ENCODE measurements at places on chromosomes 2 and 18. TPM values are rescaled to one million over a fixed set of nuclear protein-coding genes. Genes with fewer than 3 reads are reported as not detected.

GRCh38 chr2:59935005-59935404, 618.4 kb downstream of the BCL11A start:
- H3K4me3 ChIP-seq = no peak overlapping the region
- H3K27ac ChIP-seq = no peak overlapping the region
- H3K4me1 ChIP-seq = no peaks in the 10 kb centered on the region
- DNase-seq = no peak
- H3K27me3 ChIP-seq = no peaks in the 10 kb centered on the region
- H3K36me3 ChIP-seq = no peaks in the 10 kb centered on the region

- H3K4me1 ChIP-seq = no peaks in the 10 kb centered on the region
- no peak overlapping the region for H3K4me3 ChIP-seq
- no peaks in the 10 kb centered on the region for H3K36me3 ChIP-seq
- no peaks in the 10 kb centered on the region for H3K27me3 ChIP-seq
Measured at GRCh38 chr2:212194396-212194795, 344.2 kb downstream of the ERBB4 start.

GRCh38 chr2:9493478-9493877, 19.1 kb downstream of the IAH1 start:
- H3K4me3 ChIP-seq = no peak overlapping the region
- peaks cover 86% of the 10 kb centered on the region for H3K36me3 ChIP-seq
- H3K27ac ChIP-seq = no peak overlapping the region
- H3K4me1 ChIP-seq = no peaks in the 10 kb centered on the region
- no peak for DNase-seq

- no peaks in the 10 kb centered on the region for H3K4me1 ChIP-seq
- no peak overlapping the region for H3K27ac ChIP-seq
- peaks cover 28% of the 10 kb centered on the region for H3K36me3 ChIP-seq
- no peak for DNase-seq
Measured at GRCh38 chr2:38557981-38558380, 44.7 kb downstream of the HNRNPLL start.

GRCh38 chr2:16302431-16303272, 362.3 kb downstream of the MYCN start:
- no peaks in the 10 kb centered on the region for H3K27me3 ChIP-seq
- H3K36me3 ChIP-seq = no peaks in the 10 kb centered on the region
- no peaks in the 10 kb centered on the region for H3K4me1 ChIP-seq
- no peak for DNase-seq

DNA sequence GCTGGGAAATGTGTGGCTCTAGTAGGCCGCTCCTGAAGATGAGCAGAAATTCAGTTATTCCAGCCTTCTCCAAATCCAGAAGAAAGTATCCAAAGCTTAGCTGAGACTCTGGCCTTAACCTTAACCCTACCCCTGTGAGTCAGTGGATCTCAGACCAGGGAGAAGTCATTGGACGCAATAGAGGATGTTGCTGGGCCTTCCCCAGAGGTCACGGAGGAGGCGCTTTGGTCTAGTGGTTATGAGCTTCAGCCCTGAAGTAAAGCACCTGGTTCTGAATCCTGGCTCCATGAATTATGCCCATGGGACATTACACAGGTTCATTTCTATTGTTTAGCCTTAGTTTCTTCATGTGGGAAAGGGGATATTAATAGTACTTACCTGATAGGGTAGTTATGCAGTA, 24.0 kb downstream of the PKDCC start:
- peaks cover 9% of the 10 kb centered on the region for H3K27me3 ChIP-seq
- H3K4me1 ChIP-seq = no peaks in the 10 kb centered on the region
- no peak overlapping the region for H3K4me3 ChIP-seq
- DNase-seq = no peak
- H3K36me3 ChIP-seq = no peaks in the 10 kb centered on the region

DNA sequence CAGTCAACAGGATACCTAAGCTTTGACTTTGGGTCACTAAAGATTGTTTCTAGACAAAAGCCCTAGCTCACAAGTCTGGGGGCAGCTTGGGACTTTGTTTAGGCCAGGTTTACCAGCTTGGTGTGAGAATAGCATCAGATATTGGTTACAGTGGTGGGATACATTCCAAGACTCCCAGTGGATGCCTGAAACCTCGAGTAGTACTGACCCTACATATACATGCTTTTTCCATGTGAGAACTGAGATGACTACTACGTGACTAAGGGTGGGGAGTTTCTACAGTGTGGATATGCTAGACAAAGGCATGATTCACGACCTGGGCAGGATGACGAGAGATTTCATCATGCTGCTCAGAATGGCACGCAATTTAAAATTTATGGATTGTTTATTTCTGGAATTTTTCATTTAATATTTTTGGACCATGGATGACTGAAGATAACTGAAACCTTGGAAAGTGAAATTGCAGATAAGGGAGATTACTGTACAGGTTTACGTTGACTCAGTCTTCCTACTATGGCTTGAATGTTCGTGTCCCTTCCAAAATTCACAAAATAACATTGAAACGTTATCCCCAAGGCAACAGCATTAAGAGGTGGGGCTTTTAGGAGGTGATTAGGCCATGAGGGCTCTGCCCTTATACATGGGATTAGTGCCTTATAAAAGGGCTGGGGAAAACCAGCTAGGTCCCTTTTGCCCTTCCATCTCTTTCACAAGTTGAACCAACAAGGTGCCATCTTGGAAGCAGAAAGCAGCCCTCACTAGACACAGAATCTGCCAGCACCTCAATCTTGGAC, 50.2 kb upstream of the CTAGE1 start:
- 0 out of 3 replicates have a peak, but pooled peaks cover 3% of the 10 kb centered on the region for H3K27me3 ChIP-seq
- no peak overlapping the region for H3K4me3 ChIP-seq
- no peak for DNase-seq
- H3K36me3 ChIP-seq = no peaks in the 10 kb centered on the region
- peak overlapping the region; percentile 54 for H3K27ac ChIP-seq
- peaks cover 55% of the 10 kb centered on the region for H3K4me1 ChIP-seq

DNA sequence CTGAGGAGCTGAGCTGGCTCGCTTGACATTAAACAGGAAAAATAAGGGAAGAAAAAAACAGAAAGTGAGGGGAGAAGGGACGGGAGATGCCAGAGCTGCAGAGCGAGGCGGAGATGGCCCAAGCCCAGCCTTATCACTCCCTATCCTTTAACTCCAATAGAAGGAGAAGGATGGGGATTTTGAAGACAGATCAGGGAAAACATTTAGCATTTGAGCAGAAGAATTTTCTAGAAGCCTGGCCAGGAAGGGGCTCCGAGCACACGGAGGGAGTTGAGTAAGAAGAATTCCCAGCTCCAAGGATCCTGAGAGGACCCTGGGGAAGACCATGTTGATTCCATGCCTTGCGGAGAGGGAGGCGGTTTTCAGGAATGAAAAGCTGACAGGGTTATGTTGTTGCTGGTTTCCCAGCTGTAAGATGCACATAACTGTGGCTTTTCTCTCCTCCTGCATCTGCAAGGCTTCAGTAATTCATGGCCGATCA, 35.6 kb downstream of the TWIST2 start:
- no peak for DNase-seq
- H3K36me3 ChIP-seq = no peaks in the 10 kb centered on the region
- no peak overlapping the region for H3K4me3 ChIP-seq
- no peak overlapping the region for H3K27ac ChIP-seq
- H3K4me1 ChIP-seq = no peaks in the 10 kb centered on the region

DNA sequence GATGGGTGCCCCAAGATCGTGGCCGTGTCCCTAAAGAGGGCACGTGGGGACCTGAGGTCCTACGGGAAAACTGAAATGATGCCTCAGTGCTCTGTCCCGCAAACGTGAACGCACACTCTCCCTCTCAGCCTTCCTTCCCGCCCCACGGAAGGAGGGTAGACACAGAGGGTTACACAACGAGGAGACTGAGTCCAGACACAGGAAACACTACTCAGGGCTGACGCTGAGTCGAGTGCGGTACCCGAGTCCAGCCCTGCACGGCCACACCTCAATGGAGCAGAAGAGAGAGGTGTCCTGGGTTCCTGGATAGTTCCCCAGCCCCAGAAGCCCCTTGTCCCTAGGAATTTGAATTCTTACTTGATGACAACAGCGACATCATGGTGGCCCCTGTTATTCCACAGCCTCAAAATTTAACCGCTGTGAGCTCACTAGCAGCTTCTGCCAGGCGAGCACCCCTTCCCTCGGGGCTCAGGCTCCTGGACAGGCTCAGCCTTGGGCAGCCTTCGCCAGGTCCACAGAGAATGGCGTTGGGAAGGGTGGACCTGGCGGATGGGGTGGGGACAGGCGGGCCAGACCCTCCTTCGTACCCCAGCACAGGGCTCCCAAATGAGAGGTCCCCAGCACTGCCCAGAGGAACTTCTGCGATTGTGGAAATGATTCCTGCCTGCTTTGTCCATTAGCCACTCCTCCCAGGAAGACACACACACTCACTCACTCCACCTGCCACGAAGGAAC, 980 bp upstream of the RNPEPL1 start:
- DNase-seq = no peak
- no peaks in the 10 kb centered on the region for H3K27me3 ChIP-seq
- peak overlapping the region; percentile 65 for H3K4me3 ChIP-seq
- H3K27ac ChIP-seq = peak overlapping the region; percentile 88
- H3K4me1 ChIP-seq = peaks cover 85% of the 10 kb centered on the region

DNA sequence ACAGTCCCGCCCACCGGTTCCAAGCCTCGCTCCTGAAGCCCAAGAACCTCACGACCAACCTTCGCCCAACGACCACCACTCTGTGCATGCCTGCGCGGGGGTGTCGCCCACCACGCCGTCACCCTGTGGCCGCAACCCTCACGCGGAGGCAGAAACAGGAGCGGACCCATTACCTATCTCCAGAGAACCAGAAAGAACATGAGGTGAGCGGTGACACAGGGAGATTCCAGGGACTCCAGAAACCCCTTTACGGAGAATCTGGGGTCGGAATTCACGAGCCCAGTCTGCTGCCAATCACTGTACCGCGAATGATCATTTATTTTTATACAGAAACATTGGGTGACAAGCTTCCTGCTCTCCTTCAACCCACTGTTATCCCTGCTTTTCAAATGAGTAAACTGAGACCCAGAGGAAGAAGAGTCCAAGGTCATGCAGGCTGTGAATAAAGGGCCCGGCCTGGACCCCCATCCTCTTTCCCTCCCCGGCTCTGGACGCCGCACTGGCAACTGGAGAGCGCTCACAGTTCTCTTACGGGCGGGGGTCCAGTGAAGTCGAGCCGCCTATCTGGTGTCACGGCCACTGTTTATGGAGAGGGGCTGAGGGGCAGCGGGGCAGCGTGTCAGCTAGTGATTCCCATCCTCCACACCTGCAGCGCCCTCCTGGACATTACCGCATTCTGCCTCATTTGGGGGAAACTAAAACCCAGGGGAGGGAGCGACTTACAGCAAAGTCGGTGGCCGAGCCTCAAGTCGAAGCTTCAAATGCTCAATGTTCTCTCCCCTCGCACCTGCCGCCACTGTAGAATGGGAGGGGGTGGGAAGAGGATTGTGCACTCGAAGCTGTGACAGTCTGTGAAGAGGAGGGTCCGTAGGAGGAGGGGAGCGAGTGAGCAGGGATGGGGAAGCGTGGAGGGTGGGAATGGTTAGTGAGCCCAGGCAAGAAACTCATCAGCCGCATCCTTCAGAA, 723 bp upstream of the SLC30A3 start:
- no peak for DNase-seq
- H3K27me3 ChIP-seq = peaks cover 34% of the 10 kb centered on the region
- H3K36me3 ChIP-seq = no peaks in the 10 kb centered on the region
- peak overlapping the region; percentile 53 for H3K4me3 ChIP-seq
- H3K27ac ChIP-seq = no peak overlapping the region

- DNase-seq = no peak
- H3K4me1 ChIP-seq = no peaks in the 10 kb centered on the region
- no peak overlapping the region for H3K4me3 ChIP-seq
- no peak overlapping the region for H3K27ac ChIP-seq
- H3K36me3 ChIP-seq = no peaks in the 10 kb centered on the region
Measured at GRCh38 chr2:104774631-104775030, 79.3 kb upstream of the POU3F3 start.

DNA sequence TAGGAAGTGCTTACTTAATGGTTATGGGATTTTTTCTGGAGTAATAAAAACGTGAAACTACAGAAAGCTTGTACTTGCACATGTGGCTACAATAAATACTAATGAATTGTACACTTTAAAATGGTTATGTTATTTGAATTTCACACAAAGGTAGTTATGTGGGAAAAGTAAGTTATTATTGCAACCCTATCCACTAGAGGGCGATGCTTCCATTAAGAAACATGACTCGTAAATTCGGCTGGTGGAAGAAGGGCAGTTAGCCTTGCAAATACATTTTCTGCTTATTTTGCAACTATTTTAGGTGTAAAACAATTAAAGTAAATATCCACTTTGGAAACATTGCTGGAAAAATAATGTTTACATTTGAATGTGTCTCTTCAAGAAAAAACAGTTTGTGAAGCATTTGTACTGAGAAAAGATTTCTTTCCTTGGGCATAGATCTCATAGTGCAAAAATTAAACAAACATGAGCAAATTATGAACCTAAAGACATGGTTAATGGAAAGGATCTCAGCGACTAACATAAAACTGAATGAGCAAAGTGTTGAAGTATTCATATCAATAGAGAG, 68.1 kb upstream of the CSRNP3 start:
- H3K4me3 ChIP-seq = no peak overlapping the region
- no peaks in the 10 kb centered on the region for H3K36me3 ChIP-seq
- no peaks in the 10 kb centered on the region for H3K4me1 ChIP-seq
- no peak overlapping the region for H3K27ac ChIP-seq
- DNase-seq = peak; percentile 26
- no peaks in the 10 kb centered on the region for H3K27me3 ChIP-seq

The SLC9A2 gene
- 1.4 TPM for total RNA-seq

The APCDD1 gene
- not detected for total RNA-seq

The LDLRAD4 gene
- 0.25 TPM for total RNA-seq

The VAMP8 gene
- total RNA-seq = 149 TPM

The ZNF521 gene
- 2.3 TPM for total RNA-seq

The UGT1A3 gene
- not detected for total RNA-seq

Measured in K562 (cell line).